ENCODE measurements at places on chromosomes 13 and 19.
A peak's percentile ranks its signal among the peaks of the same experiment; 100 is the strongest.

- no peak for DNase-seq
Observed at GRCh38 chr13:98307463-98308085, 130.5 kb upstream of the RNF113B start.

GRCh38 chr13:45393941-45394570 is 24.1 kb downstream of the SLC25A30 start:
- peak; percentile 56 for DNase-seq

DNA sequence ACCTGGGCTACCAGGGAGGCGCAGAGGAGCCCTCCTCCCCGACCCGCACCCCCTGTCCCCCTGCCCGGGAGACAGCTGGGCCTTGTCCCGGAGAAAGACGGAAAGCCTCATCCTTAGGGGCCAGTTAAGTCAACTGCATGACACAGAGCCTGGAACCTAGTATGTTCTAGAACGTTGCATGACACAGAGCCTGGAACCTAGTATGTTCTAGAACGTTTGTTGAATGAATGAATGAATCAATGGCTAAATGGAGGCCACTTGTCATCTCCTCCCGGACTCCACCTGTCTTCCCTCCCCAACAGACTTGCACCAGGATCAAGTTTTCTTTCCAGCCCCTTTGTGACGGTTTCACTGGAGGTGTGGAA is 706 bp downstream of the SERP2 start:
- DNase-seq = no peak

GRCh38 chr13:85993567-85993966 is 194.3 kb upstream of the SLITRK6 start:
- DNase-seq = no peak

DNA sequence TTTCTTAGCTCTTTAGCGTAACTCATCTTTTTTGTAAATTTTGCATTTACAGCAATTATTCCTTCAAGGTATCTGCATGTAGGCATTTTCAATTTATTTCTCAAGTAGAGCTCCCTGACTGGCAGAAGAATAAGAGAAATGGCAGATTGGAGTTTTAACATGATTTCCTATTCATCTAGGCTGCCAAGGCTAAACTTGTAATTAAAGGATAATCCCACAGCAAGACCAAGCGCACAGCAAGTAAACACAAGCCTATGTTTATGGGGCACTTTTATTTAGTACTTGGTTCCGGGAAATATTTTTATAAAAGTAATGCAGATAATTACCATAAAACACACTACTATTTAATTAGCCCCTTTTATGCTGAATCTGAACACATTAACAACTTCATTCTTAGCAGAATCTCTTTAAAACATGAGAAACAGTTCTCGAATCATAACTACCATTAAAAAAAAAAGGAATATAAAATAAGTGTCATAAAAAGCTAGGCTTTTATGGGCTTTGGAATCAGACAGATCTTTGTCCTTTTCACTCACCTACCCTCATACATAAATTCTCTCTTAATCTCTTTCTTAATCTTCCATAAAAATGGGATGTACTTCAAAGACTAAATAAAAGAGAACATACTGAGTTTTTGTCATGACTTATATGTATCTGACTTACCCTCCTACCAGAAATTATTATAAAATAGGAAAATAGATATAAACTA is 961.6 kb upstream of the MIR17HG start:
- no peak for DNase-seq

GRCh38 chr19:53372196-53372595 is 6.7 kb downstream of the ZNF525 start:
- no peak for DNase-seq

All from glutamatergic neuron (in vitro differentiated cells).